Progenitor cell of endocrine pancreas (in vitro differentiated cells): ENCODE measurements at places on chromosomes 11 and 22.

DNA sequence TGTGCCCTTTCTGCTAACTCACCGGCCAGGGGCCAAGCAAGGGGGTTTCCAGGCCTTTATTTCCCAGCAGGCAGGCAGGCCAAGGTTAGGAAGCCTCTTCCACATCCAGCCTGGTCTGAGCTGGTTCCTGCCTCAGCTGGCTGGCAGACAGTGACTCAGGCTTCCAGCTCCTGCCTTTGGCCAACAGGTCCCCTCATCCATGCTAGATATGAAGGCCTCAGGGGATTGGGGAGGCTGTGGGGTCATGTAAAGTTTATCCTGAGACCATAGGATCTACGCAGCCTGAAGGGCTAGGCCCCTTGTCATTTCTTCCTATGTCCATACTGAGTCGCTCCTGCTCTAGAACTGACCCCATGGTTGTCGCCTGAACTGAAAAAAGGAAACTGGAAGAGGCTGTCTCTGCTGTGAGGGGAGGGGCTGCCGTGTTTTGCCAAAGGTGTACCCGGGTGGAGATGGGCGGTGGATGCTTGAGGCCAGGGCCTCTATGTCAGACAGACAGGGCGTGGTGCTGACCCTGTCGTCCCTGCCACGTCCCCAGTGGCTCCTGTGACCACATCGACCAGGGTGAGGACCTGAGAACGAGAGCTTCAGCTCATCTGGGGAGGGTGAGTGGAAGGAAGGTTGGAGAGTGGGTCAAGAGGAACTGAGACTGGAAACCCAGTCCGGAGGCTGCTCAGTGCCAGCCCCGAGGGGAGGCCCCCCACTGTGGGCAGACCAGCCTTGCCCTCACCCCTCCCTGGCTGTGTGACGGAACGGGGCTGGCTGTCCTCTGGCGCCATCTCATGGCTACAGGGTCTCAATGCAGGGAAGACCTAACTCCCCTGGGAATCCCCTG is 17.0 kb downstream of the P2RY6 start:
- DNase-seq: peak; percentile 53

DNA sequence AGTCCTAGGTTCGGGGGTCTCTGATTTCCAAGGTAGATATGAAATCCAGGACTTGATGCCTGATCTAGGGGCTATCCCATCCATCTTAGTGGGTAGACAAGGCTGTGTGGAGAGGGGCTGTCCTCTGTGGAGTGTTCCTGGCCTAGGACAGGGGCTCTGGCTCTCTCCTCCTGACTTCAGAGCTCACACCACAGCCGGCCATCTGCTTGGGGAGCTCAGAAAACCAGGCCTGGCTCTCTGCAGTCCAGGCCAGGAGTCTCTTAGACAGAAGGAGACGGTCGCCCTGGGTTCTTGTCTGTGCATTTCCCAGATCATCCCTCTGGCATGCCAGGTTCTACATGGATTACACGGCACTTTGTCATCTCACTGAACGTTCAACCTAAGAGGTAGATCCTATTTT is 17.9 kb downstream of the TUB start:
- DNase-seq: no peak

DNA sequence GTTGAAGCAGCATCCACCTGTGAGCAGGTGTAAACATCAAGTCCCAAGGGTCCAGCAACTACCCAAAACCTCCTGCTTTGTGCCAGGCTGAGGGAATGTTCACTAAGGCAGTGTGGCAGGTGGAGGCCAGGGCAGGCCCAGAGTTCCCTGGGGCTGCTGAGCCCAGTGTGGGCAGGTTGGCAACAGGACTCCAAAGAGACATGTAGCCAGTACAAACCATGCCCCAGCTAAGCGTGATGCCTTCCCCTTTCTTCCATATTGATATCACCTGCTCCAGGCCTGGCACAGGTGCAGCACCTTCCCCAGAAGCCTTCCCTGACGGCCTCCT is 30.0 kb upstream of the SCUBE2 start:
- DNase-seq: no peak

DNA sequence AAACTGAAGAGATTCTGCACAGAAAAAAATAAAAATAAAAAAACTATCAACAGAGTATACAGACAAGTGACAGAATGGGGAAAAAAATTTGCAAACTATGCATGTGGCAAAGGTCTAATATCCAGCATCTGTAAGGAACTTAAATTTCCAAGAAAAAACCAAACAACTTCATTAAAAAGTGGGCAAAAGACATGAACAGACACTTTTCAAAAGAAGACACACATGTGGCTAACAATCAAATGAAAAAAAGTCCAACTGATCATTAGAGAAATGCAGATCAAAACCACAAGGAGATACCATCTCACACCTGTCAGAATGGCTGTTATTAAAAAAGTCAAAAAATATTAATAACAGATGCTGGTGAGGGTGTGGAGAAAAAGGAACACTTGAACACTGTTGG is 64.3 kb downstream of the APIP start:
- DNase-seq: no peak
